ENCODE measurements at places on chromosomes 4 and X.
A peak's percentile ranks its signal among the peaks of the same experiment; 100 is the strongest.

DNA sequence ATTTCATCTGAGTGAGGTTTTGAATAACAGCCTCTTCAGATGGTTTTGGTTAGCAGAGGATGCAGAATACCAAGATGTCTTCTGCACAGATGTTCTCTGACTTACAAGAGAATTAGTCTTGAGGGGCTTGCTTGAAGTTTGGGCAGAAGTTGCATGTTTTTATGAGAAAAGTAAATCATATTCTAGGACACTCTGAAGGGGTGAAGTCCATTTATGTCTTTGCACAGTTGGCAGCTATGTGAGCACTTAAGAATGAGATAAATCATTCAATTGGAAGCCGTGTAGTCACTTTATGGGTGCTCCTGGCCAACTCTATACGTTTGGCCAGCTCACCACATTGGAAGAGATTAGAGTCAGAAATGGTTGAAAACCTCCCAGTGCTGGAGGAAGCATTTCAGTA lies 252.7 kb upstream of the KCNIP4 start:
- DNase-seq: no peak

- DNase-seq: no peak
Measured at GRCh38 chr4:131650951-131651350, 1498.1 kb upstream of the PCDH10 start.

DNA sequence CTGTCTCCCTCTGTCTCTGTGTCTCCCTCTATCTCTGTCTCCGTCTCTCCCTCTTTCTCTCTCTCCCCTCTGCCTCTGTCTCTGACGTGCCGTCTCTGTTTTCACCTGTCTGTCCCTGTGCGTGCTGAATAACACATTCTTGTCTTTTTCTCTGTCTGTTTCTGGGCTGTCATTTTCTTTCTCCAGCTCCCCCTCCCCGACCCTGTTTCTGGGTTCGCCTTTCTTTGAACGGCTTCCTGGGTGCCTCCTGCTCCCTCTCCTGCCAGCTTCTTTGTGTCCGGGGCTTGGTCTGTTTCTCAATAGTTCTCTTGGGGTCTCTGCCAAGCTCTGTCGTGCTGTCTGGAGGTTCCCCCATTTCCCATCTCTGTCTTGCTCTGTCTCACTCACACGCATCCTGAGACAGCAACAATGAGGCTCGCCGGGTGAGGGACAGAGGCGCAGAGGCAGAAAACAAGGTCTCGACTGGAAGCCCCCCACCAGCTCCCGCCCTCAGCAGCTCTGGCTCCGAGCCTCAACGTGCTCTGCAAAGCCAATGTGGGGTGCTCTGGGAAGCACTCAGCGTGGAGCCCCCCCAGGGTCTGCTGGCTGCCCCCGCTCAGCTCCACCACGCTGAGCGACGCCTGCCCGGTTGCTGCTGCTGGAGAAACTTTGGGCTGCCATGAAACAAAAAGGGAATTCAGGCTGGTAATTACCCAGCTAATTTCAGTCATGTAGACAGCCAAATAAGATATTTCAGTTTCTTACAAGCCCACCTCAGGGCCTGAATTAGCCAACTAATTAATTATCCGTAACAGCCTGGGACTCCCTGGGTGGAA lies 3.4 kb downstream of the CPLX1 start:
- no peak for DNase-seq

GRCh38 chrX:83512111-83512510 lies 4.0 kb downstream of the POU3F4 start:
- DNase-seq: no peak

DNA sequence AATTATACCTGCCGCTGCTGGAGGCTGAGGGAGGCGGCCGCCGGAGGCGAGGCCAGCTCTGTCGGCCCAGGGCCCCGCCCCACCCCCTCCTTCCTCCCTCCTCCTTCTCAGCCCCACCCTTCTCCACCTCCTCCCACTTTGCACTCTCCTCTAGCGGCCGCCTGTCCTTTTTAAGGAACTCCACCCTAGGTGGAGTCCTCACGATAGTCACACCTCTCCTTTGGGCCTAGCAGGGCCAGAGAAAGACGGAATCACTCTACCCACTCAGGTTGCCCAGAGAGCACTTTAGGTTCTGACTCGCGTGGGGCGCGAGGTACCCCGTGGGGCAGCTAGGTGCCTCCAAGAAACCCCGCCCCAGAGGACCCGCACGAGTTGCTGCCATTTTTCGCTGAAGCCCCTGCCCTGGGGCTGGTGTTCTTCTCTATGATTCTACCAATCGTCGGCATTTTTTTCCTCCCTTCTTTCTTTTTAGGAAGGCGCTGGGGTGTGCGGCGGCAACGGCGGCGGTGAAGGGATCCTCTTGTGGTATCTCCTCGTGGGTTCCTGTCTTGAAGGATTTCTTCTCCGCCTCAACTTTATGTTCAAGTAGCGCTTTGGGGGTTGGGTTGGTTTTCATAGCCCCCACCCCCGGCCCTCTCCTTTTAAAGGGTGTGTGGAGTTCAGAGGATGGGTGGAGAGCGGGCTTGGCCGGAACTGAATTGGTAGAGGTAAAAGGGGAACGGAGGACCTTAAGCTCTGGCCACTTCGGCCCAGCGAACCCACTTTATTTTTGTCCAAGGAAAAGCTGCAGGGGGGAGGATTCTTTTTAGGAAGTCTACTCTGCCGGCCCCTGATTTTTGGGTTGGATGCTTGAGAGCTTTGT lies at the start of gene KLF8:
TSS of gene KLF8 (plus strand) at position 136 of the 862 bp plus-strand sequence. CDS start 979 bp downstream, outside the sequence.
- DNase-seq: peak; percentile 35

DNA sequence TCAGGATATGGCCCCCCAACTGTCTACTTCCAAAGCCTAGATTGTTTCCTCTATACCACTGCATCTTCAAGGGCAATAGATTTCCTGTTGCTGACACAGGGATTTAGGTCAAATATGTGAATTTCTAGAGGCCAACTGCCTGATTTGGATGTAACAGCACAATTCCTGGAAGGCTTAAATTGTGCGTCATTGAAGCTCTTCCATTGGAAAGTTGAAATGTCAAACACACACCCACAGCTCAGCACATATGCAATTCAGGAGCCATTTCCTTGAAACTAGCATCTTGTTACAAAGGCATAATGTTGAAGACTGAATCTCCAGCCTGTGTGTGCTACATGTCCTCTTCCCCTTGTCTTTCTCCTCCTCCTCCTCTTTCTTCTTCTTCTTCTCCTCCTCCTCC lies 158.6 kb downstream of the STK32B start:
- DNase-seq: no peak

DNA sequence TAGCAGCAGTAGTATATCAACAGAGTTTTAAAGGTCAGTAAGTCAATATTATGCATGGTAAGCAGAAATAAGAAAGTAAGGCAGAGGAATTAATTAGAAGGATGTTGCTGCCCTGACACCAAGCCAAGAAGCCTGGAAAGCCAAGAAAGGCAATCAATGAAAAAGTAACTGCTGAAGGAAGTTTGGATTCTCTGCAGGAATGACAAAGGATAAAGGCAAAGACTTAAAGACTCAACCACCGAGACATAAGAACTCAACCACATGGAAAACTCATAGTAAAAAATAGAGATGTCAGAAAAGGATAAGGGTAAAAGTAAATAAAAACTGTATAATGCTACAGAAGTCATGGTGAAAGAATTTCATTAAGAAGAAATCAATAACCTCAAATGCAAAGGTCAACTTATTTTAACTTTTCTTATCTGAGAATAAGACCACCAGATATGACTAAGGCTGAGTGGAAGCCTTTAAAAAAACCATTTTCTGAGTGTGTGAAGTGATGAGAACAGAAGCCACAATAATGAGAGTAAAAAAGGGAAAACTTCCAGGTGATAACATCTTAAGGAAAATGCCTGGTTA lies 55.2 kb downstream of the NEK1 start:
- no peak for DNase-seq
